ENCODE measurements at places on chromosomes 2 and 18.

DNA sequence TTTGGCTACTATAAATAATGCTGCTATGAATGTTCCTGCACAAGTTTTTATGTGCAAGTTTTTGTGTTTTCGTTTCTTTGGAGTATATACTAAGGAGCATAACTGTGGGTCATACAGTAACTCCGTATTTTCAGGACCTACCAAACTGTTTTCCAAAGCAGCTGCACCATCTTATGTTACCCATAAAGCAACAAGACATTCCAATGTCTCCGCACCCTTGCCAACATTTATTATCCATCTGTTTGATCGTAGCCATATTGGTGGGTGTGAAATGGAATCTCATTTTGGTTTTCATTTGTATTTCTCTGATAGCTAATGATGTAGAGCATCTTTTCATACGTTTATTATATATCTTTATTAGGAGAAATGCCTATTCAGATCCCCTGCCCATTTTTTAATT, 13.8 kb downstream of the TMEM131 start:
- DNase-seq: no peak

- no peak for DNase-seq
Observed at GRCh38 chr18:40313030-40313642, 1641.9 kb upstream of the PIK3C3 start.

GRCh38 chr2:68469935-68470334, 2.5 kb downstream of the APLF start:
- no peak for DNase-seq

GRCh38 chr18:61856678-61857077, 36.1 kb downstream of the RNF152 start:
- no peak for DNase-seq

DNA sequence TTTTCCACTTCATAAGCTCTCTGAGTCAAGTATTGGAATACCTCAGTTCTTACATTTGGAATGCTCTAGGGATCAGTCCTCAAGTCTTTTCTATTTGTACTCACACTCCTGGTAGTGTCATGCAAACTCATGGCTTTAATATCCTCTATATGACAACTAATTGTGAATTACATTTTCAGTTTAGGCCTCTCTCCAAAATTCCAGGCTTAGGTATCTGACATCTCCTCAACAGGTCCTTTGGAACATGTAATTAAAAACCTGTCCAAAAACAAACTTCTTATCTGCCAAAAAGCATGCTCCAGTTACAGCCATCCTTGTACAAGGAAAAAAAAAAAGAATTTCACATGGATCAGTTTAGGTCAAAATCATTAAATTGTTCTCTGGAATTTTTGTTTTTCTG, 1336.2 kb upstream of the NRXN1 start:
- no peak for DNase-seq

- DNase-seq: no peak
Observed at GRCh38 chr18:46037512-46038305, 34.4 kb downstream of the PSTPIP2 start.

DNA sequence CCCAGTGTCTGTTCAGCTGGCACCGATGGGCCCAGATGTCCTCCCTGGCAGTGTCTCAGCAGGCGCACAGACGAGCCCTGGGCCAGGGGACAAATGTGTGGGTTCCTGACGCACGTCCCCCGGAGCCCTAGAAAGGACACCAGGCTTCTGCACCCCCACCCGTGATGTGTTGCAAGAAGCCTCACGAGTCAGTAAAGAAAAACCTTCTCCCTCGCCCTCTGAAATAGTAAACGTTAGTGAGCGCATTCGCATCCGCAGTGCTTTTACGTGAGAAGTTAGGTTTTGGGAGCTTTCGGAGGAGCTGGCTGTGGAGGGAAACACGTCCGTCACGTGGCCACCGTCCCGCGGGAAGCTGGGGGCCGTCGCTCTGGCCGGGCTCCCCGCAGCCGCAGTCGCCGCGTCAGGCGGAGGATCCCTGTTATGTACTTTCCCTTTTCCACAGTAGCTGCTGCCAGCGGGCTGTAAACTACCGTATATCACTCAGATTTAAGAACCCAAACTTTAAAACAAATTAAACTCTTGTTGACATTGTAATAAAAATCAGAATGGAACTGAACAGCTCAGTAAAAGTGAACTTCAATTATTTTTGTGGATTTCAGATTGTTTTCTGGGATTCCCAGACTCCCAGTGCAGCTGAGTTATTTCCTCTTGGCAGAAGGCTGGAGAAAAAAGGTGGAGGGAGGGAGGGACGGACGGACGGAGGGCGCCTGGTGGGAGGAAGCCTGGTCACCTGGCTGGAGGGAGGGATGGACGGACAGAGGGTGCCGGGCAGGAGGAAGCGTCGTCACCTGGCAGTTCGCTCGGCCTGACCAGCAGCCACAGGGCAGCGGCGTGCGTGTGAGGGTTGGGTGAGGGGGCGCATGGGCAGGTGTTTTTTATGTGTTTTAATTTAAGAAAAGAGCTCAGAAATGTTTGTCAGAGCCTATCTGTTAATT, 112.1 kb downstream of the NFATC1 start:
- DNase-seq: no peak

DNA sequence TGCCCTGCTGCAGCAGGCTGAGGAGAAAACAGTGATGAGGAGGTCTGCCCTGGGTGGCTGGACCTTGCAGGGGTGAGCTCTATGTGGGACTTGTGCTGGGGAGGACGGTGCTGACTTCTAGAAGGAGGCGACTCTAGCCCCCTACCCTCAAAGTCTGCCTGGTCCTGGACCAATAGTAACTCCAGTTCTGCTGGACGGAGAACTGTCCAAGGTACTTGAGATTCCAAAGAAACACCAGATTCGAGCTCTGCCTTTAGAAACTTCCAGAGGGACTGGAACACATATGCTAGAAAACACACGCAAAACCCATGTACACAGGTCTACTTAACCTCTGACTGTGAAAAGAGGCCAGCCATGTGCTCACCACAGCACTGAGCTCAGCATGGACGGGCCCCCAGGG, 260.6 kb downstream of the TWIST2 start:
- DNase-seq: no peak

DNA sequence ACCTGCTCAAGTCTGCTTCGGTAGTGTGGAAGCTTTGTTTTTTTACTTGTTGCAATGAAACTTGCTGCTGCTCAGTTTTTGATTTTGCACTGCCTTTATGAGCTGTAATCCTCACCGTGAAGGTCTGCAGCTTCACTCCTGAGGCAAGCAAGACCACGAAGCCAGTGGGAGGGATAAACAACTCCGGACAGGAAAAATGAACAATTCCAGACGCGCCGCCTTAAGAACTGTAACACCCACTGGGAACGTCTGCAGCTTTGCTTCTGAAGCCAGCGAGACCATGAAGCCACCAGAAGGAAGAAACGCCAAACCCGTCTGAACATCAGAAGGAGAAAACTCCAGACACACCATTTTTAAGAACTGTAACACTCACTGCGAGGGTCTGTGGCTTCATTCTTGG, 245.7 kb upstream of the REG3G start:
- no peak for DNase-seq

GRCh38 chr2:110843496-110843895, 111.1 kb downstream of the ACOXL start:
- no peak for DNase-seq

DNA sequence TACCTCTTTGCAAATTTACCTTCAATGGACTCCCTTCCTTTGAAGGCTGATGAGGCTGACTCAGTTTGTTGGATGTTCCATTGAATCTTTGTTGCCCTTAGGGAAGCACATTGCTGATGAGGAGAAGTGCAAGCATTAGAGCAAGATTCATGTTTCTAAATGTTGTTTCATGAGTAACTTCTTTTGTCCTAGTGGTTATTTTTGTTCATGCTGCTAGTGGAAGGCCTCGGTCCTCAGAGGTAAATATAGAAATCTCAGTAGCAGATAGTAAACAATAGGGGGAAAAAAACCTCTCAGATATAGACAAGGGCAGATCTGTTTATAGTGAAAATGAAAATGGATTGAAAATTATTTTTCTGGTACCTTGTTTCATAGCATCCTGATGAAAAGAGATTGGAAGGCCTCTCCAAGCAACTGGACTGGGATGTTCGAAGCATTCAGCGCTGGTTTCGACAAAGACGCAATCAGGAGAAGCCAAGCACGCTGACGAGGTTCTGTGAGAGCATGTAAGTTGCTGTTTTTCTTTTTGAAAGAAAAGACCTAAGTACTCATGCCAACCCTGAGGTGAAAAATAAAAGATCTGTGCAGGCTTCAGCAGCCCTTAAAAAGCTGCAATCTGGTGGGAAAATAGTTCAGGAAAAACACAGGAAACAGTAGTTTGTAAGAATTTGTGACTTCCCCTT, 104.9 kb downstream of the CERS6 start:
- no peak for DNase-seq

DNA sequence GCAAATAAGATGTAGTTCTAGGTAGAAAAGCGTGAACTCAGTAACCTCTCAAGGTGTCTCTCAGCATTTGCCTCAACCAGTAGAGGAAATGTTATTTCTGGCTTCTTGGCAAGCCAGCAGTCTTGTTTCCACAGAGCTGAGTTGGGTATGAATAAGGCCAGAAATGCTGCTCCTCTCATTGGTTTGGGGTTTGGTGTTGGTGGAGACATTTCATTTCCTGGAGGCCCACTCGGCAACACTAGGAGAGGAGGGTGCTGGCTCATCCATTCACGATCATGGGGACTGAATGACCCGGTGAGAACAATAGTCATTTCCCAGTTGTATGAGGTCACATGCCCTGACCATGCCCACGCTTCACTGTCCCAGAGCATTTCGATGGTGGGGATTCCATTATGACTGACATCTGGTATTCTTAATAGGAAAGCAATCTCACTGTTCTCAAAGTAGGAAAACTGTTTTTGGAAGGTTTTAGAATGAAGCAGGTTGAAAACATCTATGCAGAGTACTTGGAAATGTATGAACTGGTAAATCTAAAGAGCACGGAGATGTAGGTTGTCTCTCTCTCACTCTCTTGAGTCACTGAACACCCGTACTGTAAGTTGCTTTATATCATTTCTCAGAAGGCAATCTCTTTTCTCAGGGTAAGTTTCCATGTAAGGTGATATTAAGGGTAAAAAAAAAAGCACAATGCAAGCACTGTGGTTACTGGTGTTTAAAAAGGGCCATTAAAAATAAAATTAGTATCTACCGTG, 37.1 kb upstream of the CTLA4 start:
- DNase-seq: peak; percentile 67

GRCh38 chr2:4134551-4135550, 431.5 kb downstream of the DCDC2C start:
- DNase-seq: no peak

DNA sequence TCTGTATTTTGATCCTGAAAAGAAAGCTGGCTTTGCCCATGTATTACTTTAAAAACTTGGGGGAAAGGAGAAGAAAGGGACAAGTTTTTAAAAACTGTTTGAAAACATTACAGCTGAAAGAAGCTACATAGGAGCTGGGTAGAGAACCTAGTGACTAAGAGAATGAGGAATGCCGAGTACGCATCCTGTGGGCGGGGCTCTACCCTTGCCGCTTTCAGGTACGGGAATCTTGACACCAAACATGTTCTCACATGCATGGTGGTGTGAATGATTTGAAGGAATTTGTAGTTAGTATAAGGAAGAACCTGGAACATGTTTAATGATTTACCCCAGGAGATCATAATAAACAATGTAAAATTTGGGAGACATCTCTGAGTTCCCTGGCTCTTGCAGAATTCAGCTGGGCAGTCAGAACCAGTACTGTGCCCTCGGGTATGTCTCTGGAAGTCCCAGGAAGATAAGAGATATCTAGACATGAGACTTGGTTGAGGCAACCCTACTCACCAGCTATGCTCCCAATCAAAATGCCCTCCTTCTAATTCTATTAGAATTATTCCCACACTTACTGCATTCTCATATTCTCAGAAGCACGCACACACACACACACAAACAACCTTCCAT, 16.5 kb upstream of the TGFA start:
- no peak for DNase-seq

- DNase-seq: no peak
Observed at GRCh38 chr18:6366776-6367175, 47.9 kb downstream of the L3MBTL4 start.

DNA sequence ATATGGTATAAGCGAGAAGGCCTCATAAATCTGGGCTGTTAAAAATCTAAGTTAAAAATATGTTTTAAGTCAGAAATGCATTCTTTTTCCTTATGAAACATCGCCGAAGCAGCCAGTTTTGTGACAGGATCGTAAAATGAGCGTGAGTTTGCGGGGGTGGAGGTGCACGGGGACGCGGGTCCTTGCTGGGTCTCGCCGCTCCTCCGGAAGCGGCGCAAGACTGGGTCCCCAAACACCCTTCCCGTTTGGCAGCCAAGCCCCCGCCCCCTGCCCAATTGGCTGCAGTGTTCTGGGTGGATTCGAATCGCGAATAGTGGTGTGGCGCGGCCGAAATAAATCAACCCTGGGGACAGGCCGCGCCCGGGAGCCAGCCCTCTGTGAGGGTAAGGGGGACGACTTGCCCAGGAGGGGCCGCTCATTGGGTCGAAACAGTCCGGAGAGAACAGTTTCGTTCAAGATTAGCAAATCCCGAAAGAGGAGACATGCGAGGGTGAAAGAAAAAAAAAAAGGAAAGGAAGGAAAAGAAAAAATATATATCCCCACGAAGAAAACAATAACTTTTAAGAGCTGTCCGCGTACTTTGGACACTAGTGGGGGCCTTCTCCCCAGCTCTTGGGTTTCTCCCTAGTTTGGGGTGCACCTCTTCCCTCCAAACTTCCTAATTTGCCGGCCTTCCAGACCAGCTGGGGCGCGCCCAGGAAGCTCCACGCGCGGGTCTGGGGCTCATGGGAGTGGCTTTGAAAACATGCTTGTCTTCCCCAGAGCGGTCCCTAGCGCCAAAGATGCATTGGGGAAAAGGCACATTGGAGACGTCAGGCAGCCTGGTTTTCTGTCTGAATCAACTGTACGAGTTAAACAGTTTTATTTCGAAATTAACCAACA, 3.1 kb upstream of the GATA6 start:
- DNase-seq: no peak

- no peak for DNase-seq
Observed at GRCh38 chr2:32008805-32009515, 1.8 kb downstream of the MEMO1 start.

- DNase-seq: no peak
Observed at GRCh38 chr2:181312515-181312927, 144.7 kb upstream of the ITGA4 start.

- no peak for DNase-seq
Observed at GRCh38 chr2:217410681-217410960, 550.8 kb upstream of the TNP1 start.

DNA sequence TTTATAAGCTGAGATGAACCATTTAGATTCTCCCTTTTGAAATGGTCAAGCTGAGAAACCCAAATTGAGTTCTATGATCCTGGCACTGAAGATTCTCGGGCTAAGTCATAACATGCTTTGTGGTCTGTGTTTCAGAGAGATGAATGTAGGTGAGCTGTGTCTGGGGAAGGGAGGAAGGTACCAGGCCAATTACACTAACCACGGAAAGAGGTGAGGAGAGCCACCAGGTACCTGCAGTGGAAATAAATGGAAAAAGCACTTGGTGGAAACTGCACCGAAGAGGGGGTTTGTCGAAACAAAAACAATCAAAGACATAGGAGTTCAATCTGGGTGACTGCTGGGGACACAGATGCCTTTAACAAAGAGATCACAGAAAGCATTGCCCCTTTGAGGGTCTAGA, 963 bp upstream of the MRPL44 start:
- no peak for DNase-seq

GRCh38 chr2:238754259-238754658, 93.6 kb upstream of the TWIST2 start:
- no peak for DNase-seq

All from activated T-cell treated with anti-CD3 and anti-CD28 coated beads for 48 hours (primary cell).